ENCODE measurements at places on chromosomes 1 and 21.

DNA sequence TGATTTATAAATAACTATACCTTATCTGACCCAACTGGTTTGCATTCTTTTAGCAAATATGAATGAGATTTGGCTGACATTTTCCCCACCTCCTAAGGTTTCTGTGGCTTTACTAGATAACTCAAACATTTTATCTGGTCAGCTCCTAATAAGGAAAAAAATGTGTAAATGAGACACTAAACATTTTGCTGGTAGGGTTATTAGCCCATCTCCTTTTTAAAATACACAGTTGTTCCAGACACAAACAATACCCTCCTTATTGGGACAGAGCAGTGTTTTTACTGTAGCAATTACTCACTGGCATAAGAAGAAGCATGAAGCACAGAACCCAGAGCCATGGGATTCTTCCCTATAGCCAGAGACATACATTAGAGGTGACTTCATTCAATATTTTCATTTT, 53.8 kb upstream of the NUF2 start:
- DNase-seq = no peak

GRCh38 chr1:1200876-1201810, 5.2 kb downstream of the TNFRSF18 start:
- DNase-seq = peak; percentile 90

- DNase-seq = no peak
Measured at GRCh38 chr1:119745034-119745433, 23.7 kb downstream of the HMGCS2 start.

DNA sequence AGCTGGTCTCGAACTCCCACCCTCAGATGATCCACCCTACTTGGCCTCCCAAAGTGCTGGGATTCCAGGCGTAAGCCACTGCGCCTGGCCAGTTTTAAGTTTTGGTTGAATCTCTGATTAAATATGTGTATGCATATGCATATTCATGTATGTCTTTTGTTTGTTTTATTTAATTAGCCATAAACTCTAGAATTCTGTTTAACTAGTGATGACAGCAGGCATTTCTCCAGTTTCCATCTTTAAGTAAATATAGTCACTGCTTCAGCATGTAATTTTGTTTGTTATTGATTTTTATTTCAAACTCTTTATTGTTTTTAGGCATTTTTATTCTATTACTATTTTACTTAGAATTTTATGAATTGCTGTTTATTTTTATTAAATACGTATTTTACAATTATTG, 58.0 kb downstream of the NUF2 start:
- no peak for DNase-seq
